ENCODE measurements at places on chromosomes 12 and 14. TPM values are rescaled to one million over a fixed set of nuclear protein-coding genes. Genes with fewer than 3 reads are reported as not detected.

The CCDC38 gene
- not detected for total RNA-seq

The PRKD1 gene
- 7.9 TPM for total RNA-seq

The TMEM120B gene
- 10.5 TPM for total RNA-seq

The CLEC9A gene
- not detected for total RNA-seq

The SLC7A8 gene
- total RNA-seq = 1.5 TPM

The AHNAK2 gene
- total RNA-seq = 286 TPM

DNA sequence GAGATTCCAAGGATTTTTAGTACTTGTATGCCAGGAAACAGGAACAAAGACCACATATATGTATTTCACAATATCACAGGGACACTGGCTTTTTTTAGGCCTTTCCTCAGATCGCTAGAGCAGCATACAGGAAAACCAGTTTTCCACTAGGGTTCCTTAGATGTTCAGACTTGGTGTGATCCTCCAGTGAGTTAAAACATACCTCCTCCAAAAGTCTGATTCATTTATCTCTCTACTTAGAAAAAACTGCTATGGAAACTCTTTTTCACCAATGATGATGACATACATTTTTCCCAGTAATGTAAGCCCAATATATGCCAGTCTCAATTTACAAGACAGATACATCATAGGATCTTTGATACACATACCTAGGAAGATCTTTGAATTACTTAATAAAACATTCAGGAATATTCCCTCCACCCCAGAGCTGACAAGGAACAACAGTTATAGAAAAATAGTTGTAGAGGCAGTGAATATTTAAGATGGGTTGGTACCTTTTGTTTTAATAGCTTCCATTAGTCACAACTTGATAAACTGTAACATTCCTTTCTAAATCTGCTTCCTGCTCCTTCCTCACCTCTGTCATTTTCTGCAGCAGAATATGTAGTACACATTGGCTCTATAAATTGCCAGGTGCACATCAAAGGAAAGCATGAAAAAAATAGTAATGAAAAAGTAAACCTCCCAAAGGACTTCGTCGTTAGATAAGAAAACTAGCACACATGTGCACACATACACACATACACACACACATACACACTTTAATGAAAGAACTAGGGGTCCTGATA lies 27.5 kb downstream of the BCAT1 start:
- no peak overlapping the region for H3K27ac ChIP-seq
- H3K36me3 ChIP-seq = no peaks in the 10 kb centered on the region
- no peak overlapping the region for H3K4me3 ChIP-seq
- H3K27me3 ChIP-seq = no peaks in the 10 kb centered on the region

DNA sequence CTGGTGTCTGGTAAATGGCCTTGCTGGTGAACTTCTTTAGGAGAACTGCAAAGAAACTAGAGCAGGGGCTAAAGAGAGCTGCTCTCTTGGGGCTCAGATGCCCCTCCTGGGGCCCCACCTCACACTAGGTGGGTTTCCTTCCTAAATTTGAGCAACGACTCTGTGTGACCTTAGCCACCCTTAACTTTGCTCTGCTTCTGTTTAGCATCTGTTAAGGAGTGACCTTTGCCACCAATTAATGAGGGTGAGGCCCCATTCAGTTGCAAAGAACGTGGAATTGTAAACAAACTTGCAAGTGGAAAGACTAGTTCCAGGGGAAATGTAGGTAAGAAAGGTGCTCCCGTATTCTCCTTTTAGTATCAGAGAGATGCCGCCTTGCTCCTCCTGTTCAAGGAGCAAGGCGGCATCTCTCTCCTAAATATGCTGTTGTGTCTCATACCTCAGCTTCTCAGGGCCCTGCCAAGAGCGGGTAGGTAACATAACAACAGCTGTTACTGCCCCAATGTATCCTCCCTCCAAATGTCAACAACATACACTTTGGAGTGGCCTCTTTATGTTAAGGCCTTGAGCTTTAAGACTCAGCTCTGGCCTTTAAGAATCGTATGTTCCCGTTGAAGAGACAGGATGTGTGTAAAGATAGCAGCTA lies 77.6 kb upstream of the FUT8 start:
- H3K27ac ChIP-seq = no peak overlapping the region
- no peaks in the 10 kb centered on the region for H3K36me3 ChIP-seq
- DNase-seq = no peak
- peaks cover 6% of the 10 kb centered on the region for H3K4me1 ChIP-seq
- no peaks in the 10 kb centered on the region for H3K27me3 ChIP-seq
- no peak overlapping the region for H3K4me3 ChIP-seq

DNA sequence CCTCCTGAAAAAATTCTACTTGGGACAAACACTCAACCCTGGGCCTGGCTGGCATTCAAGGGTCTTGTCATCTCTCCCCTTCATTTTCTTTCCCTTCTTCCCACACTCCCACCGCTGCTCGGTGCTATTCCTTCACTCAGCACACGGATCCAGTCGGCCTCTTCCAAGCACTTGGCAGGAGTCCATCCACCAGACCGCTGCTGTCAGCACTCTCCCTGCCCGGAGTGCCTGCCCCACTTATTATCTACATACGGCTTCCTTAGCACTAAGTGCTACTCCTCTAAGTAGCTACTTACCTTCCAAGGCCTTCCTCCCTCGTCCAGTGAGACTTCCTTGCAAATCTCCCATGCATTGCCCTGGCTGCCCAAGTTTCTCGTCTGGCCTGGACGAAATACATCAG lies 29.8 kb downstream of the CALM1 start:
- H3K36me3 ChIP-seq = no peaks in the 10 kb centered on the region
- H3K4me3 ChIP-seq = no peak overlapping the region
- H3K4me1 ChIP-seq = no peaks in the 10 kb centered on the region
- H3K27ac ChIP-seq = no peak overlapping the region

GRCh38 chr14:71372411-71372838 lies 465.2 kb downstream of the PCNX1 start:
- H3K4me1 ChIP-seq = peaks cover 11% of the 10 kb centered on the region
- H3K4me3 ChIP-seq = peak overlapping the region; percentile 57
- H3K27ac ChIP-seq = peak overlapping the region; percentile 95
- H3K27me3 ChIP-seq = no peaks in the 10 kb centered on the region

DNA sequence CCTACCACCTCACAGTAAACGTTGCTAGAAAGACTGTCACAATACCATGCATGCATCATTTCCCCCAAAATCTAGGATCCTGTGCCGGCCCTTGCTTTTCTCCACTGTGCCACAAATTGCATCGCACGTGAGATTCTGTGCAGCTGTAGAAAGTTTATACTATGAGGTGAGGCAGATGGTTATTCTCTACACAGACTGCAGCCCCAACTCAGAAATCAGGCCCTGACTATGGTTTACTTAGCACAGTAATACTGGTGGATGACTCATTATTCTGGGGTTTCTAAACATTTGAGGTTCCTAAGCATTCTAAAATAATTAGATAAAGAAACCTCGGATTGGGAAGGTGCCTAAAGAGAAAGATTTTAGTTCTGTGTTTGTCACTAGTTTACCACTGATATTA lies 163.8 kb upstream of the CCDC198 start:
- DNase-seq = no peak
- H3K27me3 ChIP-seq = no peaks in the 10 kb centered on the region
- H3K36me3 ChIP-seq = no peaks in the 10 kb centered on the region
- H3K4me1 ChIP-seq = peaks cover 12% of the 10 kb centered on the region

- no peaks in the 10 kb centered on the region for H3K27me3 ChIP-seq
- no peak overlapping the region for H3K4me3 ChIP-seq
- H3K4me1 ChIP-seq = peaks cover 30% of the 10 kb centered on the region
- peak; percentile 54 for DNase-seq
- H3K36me3 ChIP-seq = no peaks in the 10 kb centered on the region
- H3K27ac ChIP-seq = peak overlapping the region; percentile 75
Measured at GRCh38 chr12:65565601-65566560, 258.4 kb upstream of the HMGA2 start.

GRCh38 chr14:76654573-76655108 lies 106.6 kb upstream of the VASH1 start:
- no peaks in the 10 kb centered on the region for H3K36me3 ChIP-seq
- no peaks in the 10 kb centered on the region for H3K4me1 ChIP-seq
- no peak for DNase-seq
- no peak overlapping the region for H3K4me3 ChIP-seq
- no peak overlapping the region for H3K27ac ChIP-seq

GRCh38 chr14:70808416-70809224 lies 693 bp downstream of the MAP3K9 start:
- peak overlapping the region; percentile 25 for H3K27ac ChIP-seq
- no peak overlapping the region for H3K4me3 ChIP-seq
- peaks cover 6% of the 10 kb centered on the region for H3K4me1 ChIP-seq
- no peaks in the 10 kb centered on the region for H3K36me3 ChIP-seq
- DNase-seq = peak; percentile 49

GRCh38 chr12:121797937-121798786 lies 4.7 kb upstream of the RHOF start:
- H3K4me1 ChIP-seq = peaks cover 37% of the 10 kb centered on the region
- no peaks in the 10 kb centered on the region for H3K27me3 ChIP-seq
- peak overlapping the region; percentile 81 for H3K27ac ChIP-seq
- H3K36me3 ChIP-seq = peaks cover 44% of the 10 kb centered on the region
- peak overlapping the region; percentile 78 for H3K4me3 ChIP-seq
- peak; percentile 77 for DNase-seq

DNA sequence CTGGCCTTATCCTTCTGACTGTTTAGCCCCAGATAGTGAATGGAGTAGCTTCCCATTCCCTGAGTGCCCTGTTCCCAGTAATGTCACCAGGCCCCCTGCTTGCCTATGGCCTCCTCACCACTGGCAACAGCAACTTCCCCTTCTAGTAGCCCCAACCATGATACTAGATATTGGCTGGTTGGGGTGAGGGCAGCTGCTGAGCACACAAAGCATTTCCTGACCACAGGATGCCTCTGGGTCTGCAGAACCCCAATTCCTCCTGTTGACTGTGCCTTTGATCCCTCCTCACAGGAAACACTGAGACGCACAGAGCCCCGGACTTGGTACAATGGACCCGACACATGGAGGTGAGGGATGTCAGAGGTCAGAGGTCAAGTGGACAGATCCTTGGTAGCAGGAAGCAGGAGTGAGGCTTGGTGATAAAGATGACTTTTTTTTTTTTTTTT lies 597 bp downstream of the SOAT2 start:
- no peak for DNase-seq
- no peaks in the 10 kb centered on the region for H3K27me3 ChIP-seq
- peaks cover 8% of the 10 kb centered on the region for H3K4me1 ChIP-seq
- H3K27ac ChIP-seq = no peak overlapping the region
